ENCODE measurements at places on chromosomes 11 and 22.

DNA sequence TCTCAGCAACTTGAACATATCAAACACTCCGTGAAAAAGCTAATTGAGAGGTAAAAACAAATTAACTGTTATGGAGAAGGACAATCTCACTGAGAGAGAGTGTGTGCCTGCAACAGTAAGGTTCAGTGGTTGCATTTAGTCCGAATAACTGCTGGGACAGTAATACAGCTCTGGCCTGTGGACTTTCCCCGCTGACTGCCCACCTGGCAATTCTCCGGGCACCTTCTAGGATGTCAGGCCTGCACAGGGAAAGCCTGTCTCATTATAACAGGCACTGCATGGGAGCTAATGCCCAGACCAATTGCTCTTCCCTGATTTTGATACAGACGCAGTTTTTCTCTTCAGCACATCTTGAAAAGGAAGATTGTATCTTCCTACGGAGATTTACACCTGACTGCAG is 251.0 kb downstream of the DCDC1 start:
- DNase-seq, result no peak

DNA sequence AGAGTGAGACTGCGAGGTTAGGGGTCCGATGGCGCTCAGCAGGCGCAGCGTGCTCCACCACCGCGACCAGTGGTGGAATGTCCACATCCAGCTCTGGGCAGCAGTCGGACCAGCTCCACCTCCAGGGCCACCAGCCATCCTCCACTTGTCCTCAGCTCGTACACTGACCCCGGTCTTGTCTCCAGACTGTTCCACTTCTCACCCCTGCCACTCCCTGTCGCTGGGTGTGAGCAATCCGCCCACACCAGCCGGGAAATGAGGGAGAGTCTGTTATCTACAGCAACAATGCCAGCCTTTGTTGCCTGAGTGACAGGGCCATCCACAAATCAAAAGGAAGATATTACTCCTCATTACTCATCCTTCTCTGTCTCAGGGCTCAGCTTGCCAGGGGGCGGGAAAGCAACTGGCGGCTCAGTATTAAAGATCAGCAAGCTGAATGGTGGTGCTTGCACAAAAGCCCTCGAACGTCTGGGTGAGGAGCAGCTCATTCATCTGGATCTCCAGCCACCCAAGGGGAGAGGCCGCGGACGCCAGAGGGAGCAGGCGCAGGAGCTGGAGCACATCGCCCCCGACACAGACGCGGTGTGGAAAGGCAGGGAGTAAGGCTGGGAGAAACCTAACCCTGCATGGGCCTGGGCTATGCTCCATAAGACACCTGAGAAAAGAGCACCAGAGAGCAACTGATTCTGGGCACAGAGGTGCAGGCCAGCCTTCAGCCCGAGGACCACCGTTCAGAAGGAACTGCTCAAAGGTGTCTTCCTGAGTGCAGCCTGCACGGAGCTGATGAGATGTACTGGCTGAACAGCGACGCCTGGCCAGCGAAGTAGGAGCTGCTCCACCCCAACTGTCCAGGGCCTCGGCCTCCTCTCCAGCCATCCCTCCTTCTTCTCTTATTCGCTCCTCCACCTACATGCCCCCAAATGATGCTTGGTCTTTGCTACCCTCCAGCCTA is 21.9 kb downstream of the IGSF9B start:
- DNase-seq, result no peak

DNA sequence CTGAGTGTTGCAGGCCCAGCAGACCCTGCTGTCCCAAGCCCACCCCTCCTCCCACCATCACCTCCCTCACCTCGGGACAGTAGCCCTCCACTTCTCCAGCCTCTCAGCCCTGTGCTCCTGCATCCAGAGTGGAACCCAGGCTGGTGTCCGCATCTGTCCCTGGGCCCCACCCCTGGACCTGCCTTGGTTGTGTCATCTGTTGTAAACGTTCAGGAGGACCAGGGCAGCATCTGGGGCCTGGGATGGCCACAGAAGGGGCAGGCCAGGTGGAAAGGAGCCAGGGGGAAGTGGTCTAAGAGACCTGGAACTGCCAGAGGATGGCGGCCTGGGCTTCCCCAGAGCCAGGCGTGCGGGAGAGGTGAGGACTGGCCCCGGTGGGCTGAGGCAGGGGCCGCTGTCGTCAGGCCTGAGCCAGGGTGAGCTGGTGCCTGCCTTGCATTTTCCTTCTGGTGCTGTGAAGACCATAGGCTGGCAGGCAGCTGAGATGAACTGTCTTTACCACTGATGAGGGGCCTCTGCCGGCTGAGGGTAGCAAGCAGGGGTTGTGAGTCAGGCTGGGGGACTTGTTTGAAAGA is 26.1 kb upstream of the MGAT3 start:
- no peak for DNase-seq

- DNase-seq, result no peak
These were observed 18.2 kb downstream of the YWHAH start for GRCh38 chr22:31962387-31963125.

GRCh38 chr22:17874231-17874905 is 100.1 kb upstream of the BID start:
- no peak for DNase-seq

- no peak for DNase-seq
These were observed 101.3 kb downstream of the PDHX start for GRCh38 chr11:35017528-35018342.

DNA sequence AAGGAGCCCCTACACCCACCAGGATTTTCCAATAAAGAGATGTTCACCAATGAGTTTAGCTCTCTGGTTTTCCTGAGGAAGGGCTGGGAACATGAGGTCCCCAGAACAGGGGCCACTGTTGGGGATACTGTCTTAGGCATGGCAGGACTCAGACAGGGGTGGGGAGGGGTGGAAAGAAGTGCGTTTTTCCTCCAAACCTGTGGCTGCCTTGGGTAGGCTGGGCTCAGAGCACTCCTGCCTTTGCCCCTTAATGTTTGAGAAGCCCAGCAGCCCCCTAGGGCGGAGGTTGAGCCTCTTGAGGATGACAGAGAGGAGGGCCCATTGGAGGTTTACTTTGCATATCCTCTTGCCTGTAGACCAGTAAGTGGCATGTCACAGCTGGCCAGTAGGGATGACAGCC is 10.6 kb downstream of the MTFP1 start:
- DNase-seq, result no peak

DNA sequence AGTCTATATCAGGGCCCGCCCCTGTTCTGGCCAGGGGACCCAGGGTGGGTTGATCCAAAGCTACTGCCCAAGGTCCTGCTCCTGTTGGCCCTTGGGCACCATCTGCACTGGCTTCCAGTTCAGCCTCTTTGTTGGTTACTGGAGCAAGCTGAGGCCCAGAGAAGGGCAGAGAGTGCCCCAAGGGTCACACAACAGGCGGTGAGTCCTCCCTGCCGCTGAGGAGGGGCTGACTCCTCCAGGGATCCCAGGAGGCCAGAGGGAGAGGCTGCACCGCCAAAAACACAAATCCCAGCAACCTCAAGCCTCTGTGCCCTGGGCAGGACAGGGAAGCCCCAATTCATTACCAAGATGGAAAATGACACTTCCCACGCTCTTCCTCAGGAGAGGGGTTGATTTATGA is 61.3 kb downstream of the MACROD1 start:
- DNase-seq, result no peak

- DNase-seq, result no peak
These were observed 6.6 kb upstream of the TSG101 start for GRCh38 chr11:18533365-18533764.

- DNase-seq, result no peak
These were observed 16.0 kb downstream of the PRR5L start for GRCh38 chr11:36311926-36312595.

- no peak for DNase-seq
These were observed 328.3 kb downstream of the SHANK2 start for GRCh38 chr11:70924108-70924507.

- peak; percentile 83 for DNase-seq
These were observed 9.4 kb downstream of the PGM2L1 start for GRCh38 chr11:74388678-74389327.

DNA sequence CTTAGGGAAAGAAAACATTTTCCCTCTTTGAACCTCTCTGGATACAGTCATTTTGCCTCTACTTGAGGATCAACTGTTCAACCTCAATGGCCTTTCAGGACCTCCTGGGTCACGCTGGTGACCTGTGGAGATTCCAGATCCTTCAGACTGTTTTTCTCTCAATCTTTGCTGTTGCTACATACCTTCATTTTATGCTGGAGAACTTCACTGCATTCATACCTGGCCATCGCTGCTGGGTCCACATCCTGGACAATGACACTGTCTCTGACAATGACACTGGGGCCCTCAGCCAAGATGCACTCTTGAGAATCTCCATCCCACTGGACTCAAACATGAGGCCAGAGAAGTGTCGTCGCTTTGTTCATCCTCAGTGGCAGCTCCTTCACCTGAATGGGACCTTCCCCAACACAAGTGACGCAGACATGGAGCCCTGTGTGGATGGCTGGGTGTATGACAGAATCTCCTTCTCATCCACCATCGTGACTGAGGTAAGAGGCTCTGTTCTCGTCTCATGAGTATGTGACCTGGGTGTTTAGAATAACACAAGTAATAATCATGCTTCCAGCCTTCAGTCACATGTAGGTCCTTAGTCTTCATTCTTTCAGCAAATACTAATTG is 495 bp downstream of the SLC22A9 start:
- DNase-seq, result no peak

GRCh38 chr11:44564166-44564565 is 1.3 kb upstream of the CD82 start:
- no peak for DNase-seq

DNA sequence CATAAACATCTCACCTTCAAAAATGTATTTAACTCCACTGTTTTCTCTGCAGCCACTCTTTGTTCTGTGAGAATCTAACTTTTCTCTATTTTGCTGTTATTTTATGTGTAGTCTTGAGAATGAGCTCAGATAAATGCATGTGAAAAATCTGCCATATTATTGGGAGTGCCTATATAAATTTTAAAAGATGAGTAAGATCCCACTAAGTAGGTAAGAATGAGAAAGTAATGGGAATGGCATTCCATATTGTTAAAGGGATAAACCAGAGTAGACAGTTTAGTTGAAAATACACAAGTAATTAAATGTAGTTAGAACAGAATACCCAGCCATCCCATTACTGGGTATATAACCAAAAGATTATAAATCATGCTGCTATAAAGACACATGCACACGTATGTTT is 817.2 kb downstream of the FAM181B start:
- no peak for DNase-seq

DNA sequence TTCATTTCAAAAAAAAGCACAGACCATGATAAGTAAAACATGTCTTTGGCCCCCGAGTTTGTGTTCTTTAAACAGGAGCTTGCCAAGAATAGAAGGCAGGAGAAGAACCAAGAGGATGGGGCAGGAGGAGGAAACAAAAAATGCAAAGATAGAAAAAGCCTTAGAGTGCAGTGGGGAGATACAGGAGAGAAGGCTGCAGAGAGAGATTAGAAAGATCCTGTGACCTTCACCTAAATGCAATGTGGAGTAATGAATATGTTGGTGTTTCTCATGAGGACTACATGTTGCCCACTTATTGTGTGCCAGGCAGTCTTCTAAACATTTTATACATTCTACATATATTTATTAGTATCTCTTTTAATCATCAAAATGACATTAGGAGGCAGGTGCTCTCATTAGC is 2.3 kb upstream of the APLNR start:
- no peak for DNase-seq

DNA sequence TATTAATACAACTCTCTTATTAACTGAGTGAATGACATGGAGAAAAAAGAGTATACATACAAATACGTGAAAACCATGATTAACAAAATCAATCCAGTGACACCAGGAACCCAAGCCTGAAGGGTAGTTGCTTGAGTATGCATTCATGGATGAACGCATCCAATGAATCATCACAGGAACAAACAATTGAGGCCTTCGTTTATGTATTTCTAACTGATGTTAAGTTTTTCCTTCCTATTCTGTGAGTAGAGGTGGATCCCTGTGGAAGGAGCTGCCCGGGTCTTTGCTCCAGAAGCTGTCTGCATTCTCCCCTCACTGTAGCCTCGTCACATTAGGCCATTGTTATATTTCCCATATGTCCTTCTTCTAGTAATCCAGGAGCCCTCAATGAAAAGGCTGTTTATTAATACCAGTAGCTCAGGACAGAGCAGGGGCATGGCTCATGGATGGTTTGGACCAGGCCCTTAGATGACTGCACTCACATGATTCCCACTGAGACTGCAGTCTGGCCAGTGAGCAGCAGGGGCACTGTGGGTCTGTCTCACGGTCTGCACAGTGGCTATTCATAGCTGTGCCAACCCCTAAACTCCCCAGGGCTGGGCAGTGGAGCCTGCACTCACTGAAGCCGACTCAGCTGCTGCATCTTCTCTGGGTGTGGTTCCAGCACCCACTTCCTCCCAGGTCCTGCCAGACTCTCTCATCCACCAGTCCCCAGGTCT is 128.1 kb upstream of the TOP3B start:
- DNase-seq, result no peak

DNA sequence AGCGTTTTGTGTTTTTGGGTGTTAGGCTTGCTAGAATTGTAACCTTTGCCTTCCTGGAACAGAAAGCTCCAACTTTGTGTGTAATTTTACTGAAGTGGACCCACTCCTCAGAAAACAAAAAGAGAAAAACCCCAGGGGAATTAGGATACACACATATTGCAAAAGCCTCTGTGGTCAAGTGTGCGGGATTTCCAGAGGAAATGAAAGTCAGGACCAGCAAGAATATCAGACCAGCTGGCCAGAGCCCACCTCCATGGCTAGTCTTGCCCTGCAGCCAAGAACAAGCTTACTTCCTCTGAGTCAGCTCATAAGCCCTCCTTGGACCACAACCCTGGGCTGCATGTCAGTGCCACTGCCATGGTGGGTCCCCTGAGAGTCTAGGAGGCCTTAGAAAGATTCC is 37.0 kb upstream of the FTH1 start:
- no peak for DNase-seq

- no peak for DNase-seq
These were observed 53.7 kb upstream of the E2F8 start for GRCh38 chr11:19294444-19294843.

- DNase-seq, result no peak
These were observed 37.6 kb upstream of the RIC3 start for GRCh38 chr11:8206251-8207079.

DNA sequence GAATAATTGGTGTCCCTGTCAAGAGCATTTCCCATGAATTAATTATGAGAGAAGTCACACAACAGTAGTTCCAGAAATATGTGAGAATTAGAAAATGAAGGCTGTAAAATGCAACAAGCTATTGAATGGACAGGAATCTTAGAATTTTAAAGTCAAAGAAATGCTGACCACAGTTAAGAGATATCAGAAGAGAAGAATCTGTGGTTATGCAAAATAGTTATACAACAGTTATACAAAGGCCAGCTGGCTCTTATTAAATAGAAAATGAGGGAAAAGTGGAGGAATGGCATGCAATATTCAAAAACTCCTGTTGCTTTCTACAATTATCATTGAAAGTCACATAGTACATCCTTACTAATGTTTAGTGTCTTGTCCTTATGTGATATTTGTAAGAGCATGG is 27.4 kb downstream of the CASP12 start:
- DNase-seq, result no peak

- peak; percentile 97 for DNase-seq
These were observed at the start of gene NDUFA6 for GRCh38 chr22:42090596-42091454. Gene NDUFA6, minus strand, starts transcription at chr22:42090772. Its CDS starts 28 bp downstream, at chr22:42090744.

GRCh38 chr11:27701355-27702105 is 1.3 kb upstream of the BDNF start:
- no peak for DNase-seq
